NCI-H187 treated with DMSO at 0.1 percent for 48 hours (cell line): ENCODE measurements at places on chromosomes 2 and 18.

GRCh38 chr2:144396318-144396717, 123.6 kb downstream of the ZEB2 start:
- no peak for DNase-seq

DNA sequence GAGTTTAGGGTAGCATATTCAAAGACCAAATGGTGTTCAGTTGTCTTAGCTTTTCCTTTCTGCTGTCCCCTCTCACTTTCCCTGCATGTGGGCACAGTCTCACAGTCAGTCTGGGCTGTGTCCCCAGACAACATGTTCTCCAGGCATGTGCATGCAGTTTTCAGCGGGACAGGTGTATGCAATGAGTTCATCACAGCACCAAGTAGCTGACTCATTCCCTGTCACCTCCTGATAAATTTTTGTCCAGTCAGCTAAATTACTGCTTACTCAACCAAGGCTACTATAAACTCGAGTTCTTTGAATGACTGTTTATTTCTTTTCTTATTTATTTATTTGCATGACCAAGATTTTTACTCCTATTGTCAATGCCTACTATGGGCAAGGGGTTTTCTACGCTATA, 148.8 kb upstream of the CDH19 start:
- no peak for DNase-seq

GRCh38 chr2:211133766-211134165, 577.4 kb downstream of the CPS1 start:
- DNase-seq: no peak

- DNase-seq: no peak
Measured at GRCh38 chr2:84441036-84441435, 18.0 kb downstream of the SUCLG1 start.

DNA sequence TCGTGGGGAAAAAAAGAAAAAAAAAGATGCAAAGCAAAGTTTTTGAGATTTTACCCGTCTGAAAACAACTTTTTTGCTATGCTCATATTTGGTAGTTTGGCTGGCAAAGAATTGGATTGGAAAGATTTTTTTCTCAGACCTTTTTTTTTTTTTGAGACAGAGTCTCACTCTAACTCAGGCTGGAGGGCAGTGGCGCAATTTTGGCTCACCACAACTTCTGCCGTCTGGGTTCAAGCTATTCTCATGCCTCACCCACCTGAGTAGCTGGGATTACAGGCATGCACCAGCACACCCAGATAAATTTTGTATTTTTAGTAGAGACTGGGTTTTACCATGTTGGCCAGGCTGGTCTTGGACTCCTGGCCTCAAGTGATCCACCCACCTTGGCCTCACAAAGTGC, 56.3 kb upstream of the TANC1 start:
- DNase-seq: no peak

DNA sequence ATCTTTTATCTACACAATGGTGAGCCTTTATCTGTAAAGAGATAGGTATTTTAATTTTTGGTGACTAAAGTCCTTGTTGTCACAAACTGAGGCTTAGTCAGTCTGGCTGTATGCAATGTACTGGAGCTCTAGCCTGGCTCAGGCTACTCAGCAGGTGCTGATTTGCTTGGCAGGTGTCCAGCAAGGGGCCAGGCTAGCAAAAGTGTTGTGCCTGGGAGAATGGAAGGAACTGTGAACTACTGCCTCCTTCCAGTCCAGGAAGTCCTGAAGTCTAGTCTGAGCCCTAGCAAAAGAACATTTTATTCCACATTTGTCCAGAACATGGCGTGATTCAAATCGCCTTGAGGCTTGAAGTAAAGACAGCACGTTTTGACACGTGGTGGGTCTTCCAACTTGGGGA, 260.5 kb downstream of the CCDC85A start:
- DNase-seq: peak; percentile 9

DNA sequence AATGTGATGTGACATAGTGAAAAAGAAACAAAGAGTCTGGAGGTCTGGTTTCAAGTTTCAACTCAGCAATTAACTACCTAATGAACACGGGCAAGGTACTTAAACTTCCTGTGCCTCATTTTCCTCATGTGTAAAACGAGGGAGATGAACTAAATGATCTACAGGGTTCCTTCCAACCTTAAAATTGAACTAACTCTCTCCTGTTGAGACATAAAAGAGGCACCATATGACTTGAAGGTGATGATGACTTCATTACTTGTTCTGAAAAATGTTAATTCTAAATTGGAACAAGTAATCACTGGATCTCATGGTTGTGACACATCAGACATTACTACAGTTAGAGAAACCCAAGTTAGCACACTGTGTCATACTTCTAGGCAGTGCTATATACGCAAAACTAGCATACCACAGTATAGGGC, 8.9 kb upstream of the REL start:
- DNase-seq: no peak

- DNase-seq: no peak
Measured at GRCh38 chr2:191032588-191033429, 18.8 kb upstream of the STAT1 start.

GRCh38 chr2:217928324-217929181, 74.2 kb downstream of the TNS1 start:
- DNase-seq: no peak

- no peak for DNase-seq
Measured at GRCh38 chr2:68366083-68366560, 1.0 kb downstream of the PLEK start.

DNA sequence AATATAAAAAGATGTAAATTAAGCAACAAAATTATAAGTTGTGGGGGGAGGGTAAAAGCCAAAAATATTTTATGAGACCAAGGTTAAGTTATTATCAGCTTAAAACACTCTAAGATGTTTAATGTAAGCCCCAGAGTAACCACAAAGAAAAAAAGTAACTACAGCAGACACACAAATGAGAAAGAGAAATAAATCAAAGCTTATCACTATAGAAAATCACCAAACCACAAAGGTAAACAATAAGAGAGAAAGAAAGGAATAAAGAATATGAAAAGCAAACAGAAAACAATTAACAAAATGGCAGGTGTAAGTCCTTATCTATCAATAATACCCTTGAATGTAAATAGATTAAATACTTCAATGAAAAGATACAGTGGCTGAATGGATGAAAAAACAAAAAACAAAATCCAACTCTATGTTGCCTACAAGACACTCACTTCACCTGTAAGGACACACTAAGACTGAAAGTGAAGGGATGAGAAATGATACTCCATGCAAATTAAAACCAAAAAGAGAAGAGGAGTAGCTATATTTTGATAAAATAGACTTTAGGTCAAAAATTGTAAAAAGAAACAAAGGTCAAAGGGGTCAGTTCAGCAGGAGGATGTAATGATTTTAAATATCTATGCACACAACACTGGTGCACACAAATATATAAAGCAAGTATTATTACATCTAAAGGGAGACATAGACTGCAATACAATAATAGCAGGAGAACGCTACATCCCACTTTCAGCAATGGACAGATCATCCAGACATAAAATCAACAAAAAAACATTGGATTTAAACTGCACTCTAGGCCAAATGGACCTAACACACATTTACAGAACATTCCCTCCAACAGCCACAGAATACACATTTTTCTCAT, 80.7 kb downstream of the PTPN2 start:
- DNase-seq: no peak

DNA sequence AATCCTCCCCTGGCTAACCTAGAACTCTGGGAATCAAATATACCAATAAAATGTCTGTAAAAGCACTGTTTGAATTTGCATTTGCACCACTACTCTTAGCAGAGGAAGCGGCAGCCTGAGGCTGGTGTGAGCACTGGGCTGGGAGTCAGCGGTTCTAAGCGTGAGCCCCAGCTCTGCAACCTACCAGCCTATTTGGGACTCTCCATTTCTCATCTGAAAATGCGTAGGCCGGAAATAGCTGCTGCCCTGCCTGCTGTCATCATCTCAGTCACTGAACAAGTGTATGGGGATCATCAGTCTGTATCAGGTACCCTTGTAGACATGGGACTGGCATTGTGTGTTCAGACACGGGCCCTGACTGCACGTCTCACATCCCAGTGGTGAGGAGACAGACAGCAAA, 194.3 kb downstream of the ANKRD30B start:
- no peak for DNase-seq

- no peak for DNase-seq
Measured at GRCh38 chr2:217247476-217247875, 387.6 kb upstream of the TNP1 start.

GRCh38 chr18:2070631-2071030, 500.7 kb downstream of the METTL4 start:
- DNase-seq: no peak

DNA sequence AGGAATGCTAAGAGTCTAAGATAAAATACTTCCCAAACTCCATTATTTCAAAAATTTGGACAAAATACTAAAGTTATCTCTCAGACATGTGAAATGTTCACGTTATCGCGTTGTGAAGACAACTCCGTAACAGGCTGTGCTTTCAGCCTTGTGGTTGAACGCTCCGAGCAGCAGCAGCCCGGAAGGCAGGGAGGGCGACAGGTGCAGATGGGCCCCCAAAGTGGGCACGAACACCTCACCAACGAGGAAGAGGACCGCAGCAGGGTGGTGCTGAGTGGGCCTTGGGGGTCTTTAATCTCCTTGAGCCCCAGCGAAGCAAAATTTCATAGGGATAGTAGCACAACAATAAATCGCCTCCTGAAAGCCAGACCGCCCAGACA, 1.0 kb upstream of the FAM110C start:
- DNase-seq: no peak

DNA sequence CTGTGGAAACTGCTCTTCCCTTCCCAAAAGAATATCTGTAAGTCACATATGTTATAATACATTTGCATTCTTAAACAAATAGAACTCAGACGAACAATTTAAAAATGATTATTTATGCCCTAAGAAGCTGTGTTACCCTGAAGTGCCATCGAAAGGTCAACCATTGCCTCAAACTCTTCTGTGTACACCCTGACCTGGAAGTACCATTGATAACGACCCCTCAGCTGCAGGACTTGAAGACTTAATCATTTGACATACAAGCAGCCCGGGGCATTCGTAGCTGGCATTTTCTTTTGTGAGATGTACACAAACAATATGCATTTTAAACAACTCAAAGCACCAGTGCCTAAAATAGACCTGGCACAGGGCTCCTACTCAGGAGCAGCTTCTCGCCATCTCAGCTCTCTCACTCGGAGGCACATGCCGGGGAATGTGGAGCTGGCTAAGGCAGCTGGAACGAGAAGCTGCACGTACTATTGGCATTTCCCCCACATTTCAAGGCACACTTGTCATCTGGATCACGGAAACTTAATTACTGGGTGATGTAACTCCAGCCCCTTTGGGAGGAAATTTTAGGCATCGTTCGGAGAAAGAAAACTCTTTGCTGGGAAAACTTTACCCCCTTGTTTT, 170.0 kb upstream of the GALNT5 start:
- no peak for DNase-seq

DNA sequence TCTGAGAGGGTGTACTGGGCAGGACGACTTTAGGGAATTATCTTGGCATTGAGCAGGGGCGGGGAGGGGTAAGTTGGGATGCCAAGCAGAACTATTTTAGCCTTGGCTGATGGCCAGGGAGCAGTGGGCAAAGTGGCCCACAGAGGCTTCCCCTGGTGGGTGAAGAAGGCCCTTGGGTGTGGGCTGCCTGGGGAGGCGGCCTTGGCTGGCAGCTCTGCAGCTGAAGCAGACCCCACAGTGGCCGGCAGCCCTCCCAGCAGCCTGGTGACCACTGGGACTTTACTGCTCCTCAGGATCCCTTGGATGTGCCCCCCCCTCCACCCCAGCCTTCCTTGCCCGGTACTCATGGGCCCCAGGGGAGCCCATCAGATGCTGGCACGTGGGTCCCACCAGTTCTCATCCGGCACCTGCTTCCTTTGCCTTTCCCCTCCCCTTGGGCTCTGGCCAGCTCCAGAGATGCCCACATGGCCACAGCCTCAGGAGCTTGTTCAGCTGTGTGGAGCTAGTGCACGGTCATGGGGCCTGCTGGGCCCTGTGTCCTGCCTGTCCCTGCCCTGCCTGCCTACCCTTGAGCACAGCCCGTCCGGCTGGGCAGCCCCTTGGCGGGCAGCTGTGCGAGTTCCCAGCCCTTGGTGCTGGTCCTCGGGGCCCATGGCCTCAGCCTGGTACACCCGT, 122.1 kb upstream of the HS6ST1 start:
- DNase-seq: no peak

GRCh38 chr18:48222118-48222517, 187.1 kb downstream of the ZBTB7C start:
- peak; percentile 72 for DNase-seq

- no peak for DNase-seq
Measured at GRCh38 chr18:53606792-53607191, 617.7 kb downstream of the MBD2 start.

DNA sequence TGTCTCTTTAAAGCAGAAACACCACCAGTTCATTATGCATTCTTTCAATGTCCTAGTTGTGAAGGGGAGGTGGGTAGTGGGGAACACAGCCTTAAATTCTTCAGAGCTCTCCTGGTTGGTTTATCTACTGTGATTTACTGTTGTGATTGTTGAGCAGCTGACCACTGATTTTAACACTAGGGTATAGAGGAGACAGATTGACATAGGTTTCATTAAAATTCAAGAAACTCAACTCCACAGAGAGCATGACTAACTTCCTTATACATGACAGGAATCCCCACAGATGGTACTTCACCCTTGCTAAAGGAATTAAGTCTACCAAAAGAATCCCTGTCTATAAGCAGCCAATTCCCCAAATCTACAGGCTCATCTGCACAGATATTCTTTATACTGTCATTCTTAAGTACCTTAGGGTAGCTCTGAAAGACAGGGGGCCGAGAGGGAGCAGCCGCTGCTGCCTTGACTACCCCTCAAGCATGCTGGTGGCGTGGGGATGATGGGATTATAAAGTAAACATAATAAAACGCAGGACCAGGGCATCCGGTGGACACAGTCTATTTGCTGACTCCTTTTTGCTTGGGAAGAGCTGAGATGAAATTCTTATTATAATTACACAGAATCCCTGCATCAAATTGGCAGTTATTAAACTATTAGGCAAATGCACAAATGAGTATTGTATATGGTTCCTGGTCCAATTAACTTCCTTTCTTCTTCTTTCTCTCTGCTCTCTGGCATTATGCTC, 1377.6 kb upstream of the PIK3C3 start:
- no peak for DNase-seq

- no peak for DNase-seq
Measured at GRCh38 chr18:61394983-61395382, 61.8 kb downstream of the CDH20 start.

- no peak for DNase-seq
Measured at GRCh38 chr2:113084249-113085000, 16.7 kb downstream of the IL1F10 start.

- no peak for DNase-seq
Measured at GRCh38 chr2:238027058-238027457, 33.7 kb upstream of the SCLY start.

GRCh38 chr2:168030862-168031624, 216.4 kb downstream of the STK39 start:
- DNase-seq: no peak

DNA sequence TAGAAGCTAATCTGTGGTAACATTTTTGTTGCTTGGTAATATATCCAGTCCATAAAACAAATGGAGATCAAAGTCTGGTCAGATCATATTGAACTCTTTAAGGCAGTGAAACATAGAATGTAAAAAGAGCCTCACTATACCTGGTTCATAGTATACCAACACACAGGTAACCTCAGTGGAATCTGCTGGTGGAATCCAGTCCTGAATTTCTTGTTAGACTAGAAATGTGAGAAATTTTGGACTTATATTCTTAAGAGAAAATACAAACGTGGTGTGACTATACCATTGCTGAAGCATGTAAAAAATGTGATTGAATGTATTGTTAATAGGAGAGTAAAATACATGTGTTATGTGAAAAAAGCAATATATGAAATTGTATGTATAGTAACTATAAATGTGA, 46.1 kb upstream of the GRHL1 start:
- no peak for DNase-seq

- DNase-seq: no peak
Measured at GRCh38 chr2:100983684-100984310, 18.3 kb upstream of the RPL31 start.
